NCI-H774 (cell line): ENCODE measurements at places on chromosomes 2 and 18.

- DNase-seq = no peak
Measured at GRCh38 chr2:59791004-59791618, 762.3 kb downstream of the BCL11A start.

DNA sequence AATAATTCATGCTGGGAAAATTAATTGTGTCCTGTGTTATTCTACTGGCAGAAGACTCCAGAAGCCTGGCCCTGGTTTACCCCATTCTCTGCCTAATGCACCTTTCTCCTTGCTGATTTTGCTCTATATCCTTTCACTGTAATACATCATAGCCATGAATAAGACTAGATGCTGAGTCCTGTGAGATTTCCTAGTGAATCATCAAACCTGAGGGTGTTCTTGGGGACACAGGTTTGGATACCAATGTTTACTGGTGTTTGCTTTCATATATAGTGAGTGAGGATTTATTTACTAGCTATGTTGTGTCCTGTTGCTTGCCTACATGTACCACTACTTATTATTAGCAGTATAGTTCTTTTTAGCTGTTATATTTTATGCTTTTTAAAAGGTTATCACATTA, 6.5 kb downstream of the METTL5 start:
- DNase-seq = no peak

DNA sequence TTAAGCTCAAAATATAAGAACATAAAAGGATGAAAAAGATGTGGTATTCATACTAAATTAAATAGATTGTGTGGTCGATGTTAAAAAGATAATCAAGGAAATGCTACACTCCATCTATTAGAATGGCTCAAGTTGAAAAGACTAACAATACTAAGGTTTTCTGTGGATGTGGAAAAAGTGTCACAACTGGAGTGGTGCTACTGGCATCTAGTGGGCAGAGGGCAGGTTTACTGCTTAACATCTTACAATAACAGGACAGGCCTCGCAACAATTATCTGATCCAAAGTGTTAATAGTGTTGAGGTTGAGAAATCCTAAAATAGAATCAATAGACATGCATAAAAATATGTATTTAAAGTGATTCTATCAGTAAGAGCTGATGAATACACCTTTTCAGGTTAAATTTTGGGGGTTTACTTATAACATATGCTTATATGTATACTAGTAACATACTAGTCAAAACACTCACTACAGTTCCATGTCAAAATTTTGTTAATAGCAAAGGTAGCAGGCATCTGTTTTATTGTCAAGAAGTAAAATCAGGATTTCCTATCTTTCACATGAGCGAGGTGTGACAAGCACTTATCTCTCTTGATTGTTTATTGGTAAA, 91.5 kb upstream of the TMEFF2 start:
- no peak for DNase-seq

GRCh38 chr2:235542733-235543127, 48.9 kb downstream of the AGAP1 start:
- no peak for DNase-seq

- no peak for DNase-seq
Measured at GRCh38 chr2:136055929-136056688, 61.8 kb downstream of the CXCR4 start.

- DNase-seq = no peak
Measured at GRCh38 chr2:138596403-138596802, 94.8 kb downstream of the SPOPL start.

GRCh38 chr2:136331226-136331625, 213.3 kb upstream of the CXCR4 start:
- DNase-seq = no peak

DNA sequence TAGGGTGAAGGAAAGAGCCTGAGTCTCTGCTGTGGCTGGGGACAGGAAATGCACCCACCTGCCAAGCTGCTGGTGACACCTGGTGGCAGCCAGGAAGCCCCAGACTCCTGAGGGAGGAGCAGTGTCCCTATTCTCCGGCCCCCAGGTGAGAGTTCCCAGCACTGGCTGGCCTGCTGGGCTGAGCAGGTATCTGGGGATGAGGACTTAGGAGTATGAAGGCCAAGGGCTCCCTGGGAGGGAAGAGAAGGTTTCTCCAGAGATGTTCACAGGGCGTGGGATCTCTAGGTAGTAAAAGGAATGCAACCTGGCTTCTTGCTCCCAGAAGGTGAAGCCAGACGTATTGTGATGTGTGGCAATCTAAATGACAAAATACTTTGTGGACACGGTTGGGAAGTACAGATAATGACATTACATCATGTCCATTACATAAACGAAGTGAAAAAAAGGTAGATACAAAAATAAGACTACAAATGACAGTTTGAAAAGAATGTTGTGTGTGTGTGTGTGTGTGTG, 75.8 kb upstream of the SLC1A4 start:
- DNase-seq = peak; percentile 37

- DNase-seq = no peak
Measured at GRCh38 chr2:240244543-240244942, 104.1 kb upstream of the OTOS start.

DNA sequence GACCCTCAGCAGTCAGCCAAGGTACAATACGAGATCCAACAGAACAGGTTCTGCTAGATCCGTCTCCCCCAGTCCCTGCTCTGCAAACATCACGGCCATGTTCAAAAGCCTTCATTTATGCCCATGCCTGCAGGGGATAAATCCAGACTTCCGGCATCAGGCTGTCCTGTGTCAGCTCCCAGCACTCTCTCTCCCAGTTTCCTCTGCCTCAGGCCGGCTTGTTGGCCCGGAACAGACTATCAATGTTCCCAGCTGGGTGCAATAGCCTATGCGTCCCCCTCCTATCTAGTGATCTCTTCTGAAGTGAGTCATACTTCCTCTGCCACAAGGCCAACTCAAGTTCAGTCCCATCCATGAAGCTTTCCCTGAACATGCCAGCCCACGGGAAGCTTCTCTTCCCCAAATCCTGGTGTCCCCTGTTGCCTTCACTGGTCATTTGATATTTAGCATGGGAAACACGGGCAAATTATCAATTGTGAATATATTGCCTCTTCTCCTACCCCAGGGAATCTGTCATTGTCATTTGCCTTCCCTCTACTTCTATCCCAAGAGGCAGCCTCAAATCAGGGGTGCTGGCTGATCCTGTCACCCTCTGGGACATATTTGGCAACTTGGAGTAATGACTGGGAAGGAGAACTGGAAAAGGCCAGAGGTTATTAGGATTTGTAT, 51.1 kb downstream of the CAPN13 start:
- no peak for DNase-seq

- no peak for DNase-seq
Measured at GRCh38 chr18:40470723-40471122, 1484.3 kb upstream of the PIK3C3 start.

DNA sequence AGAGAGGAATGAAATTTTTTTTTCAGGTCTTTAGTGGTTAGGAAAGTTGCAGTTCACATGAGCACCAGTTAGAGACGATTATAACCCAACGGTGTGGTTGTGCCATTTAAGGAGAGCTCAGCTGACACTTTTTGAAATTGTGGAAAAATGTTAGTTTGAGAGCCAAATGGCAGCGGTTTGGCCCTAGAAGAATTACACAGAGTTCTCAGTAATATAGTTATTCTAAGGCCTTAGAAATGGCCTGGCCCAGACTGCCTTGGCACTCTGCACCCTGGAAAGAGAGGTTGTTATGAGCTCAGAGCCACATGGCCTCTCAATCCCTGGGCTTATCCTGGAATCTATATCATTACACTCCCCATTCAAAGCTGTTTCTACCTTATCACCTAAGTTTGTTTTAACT, 117.4 kb downstream of the RHBDD1 start:
- DNase-seq = no peak

GRCh38 chr2:47935071-47935470, 28.8 kb upstream of the FBXO11 start:
- no peak for DNase-seq

- no peak for DNase-seq
Measured at GRCh38 chr2:158671360-158672245, 123.5 kb upstream of the DAPL1 start.

DNA sequence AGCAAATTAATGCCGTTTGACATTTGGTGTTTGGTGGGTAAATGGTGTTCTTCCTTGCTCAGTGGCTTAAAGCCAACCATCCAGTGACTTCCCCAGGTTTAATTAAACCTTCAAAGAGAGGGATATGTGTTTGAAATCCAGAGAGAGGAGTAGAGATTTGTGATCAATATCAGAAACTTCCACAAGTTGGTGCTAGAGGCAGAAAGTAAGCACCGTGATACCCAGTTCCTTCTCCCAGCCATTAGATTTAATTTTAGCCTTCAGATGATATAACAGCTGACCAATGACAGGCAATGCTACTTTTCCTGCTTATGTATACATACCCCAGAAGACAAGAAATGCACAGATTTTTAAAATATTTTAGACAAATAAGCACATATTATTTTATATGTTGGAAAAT, 398.5 kb downstream of the CDH2 start:
- no peak for DNase-seq

DNA sequence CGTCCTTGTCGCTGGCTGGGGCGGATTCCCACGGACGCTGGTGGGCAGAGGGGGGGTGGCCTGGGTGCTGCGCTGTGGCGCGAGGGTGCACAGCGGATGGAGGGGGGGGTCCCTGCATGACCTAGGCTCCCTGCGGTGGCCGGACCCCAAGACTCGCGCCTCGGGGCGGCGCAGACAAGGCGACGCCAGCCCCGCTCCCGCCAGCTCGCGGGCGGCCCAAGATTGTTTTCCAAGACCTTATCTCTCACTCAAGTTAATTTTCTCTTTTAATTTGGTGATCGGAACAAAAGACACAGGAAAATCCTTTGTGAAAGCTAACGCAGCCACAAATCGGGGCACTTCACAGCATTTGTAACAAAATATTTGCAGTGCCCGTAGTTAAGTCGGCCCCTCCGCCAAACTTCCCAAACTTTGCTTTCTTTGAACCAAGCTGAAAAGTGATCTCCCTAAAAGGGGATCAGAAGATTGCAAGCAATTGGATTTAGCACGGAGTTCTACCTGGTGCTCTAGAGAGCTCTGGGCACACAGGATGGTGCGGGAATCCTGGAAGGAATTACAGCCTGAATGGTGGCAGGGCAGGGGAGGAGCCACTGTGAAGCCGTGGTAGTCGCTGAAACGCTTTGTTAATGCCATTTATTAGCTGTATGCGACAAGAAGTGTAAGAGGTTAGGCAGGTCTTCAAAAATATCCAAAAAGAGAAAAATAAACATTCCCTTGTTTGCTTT, 4.8 kb upstream of the ID2 start:
- DNase-seq = peak; percentile 62

DNA sequence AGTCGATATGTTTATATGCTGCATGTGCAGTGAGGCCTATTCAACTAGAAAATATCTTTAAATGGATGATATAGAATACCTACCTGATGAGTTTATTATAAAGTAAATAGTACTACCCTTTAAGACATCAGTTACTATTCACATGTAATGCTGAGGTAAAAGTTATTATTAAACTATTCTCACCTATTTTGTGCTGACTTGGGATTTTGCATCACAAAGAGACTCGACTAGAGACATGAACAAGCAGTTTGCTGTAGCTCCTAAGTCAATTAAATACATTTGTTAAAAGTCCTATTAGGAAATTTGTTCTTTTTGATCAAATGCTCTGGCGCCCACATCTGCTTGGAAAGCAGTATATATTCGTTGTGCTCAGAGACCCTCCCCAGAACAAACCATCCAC, 164.1 kb downstream of the CCDC85A start:
- no peak for DNase-seq

GRCh38 chr2:109516445-109517117, 97.2 kb downstream of the SEPTIN10 start:
- DNase-seq = peak; percentile 59

- no peak for DNase-seq
Measured at GRCh38 chr2:214592011-214592410, 181.2 kb downstream of the VWC2L start.

DNA sequence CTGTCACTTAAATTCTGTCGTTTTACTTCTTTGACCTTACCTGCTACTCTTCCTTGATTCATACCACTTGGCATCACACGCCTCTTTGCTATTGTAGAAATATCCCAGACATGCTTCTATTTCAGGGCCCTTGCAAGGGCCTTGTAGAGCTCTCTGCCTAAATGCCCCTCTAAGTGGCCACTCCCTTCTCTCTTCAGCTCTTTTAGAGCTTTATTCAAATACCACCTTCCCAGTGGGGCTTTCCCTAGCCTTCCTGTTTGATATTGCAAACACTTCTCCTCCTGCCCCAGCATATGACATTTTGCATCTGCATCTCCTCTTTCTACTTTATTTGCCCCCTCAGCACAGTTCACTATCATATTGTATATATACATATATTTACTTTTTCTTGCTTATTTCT, 54.0 kb downstream of the PELI1 start:
- DNase-seq = no peak

DNA sequence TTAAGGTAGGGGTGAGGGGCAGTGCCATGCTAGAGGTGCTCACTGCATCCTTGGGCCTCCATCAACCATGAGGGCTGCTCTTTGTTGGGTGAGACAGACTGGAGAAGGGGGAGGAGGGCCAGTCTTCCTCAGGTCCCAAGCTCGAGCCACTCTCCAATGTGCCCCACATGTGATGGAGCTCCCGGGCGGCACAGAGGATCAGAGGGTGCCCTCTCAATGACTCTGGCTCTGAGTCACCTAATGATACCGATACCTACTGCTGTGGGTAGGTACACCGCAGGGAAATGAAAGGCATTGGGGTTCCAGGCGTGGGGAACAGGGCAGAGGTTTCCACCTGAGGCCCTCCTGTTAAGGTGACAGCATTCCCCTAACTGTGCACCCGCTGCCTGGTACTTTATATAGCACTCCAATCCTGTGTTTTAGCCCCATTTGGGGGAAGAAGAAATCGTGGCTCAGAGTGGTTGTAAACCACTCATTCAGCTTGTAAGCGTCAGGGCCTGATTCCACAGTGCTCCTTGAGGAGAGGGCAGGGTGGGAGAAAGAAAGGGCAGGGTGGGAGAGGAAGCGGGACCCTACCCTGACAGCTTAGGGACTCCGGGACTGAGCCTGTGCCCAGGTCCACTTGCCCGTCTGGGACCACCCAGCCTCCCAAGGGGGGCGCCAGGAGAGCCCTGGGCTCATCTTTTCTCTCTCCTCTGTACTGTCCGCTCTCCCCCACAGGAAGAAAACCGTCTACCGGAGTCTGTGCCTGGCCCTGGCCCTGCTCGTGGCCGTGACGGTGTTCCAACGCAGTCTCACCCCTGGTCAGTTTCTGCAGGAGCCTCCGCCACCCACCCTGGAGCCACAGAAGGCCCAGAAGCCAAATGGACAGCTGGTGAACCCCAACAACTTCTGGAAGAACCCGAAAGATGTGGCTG, 1.8 kb downstream of the B3GNT7 start:
- DNase-seq = no peak

GRCh38 chr2:70999362-70999761, 4.7 kb upstream of the TEX261 start:
- no peak for DNase-seq

GRCh38 chr18:63142594-63143225, 176.9 kb downstream of the BCL2 start:
- DNase-seq = no peak

DNA sequence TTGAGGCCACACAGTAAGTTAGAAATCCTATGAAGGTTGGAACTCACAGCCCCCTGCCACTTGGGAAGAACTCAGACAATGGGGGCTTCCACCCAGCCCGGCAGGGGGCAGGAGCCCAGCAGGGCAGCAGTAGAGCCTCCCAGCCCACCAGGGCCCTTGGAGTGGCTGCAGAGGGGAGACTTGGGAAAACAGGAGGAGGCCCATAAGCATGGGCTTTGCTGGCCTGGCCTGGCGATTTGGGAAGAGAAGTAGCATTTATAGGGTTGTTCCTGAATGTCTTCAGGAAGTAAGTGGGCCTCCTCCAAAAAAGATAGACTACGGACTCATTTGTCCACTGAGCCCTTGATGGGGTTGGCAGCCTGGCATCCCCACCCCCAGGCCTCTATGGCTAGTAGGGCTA, 17.4 kb upstream of the FOSL2 start:
- no peak for DNase-seq
